ENCODE measurements at places on chromosomes 12 and 14.

GRCh38 chr12:89775063-89775985 is 66.7 kb upstream of the ATP2B1 start:
- no peak for DNase-seq

- no peak for DNase-seq
These were observed 270.6 kb upstream of the TBX3 start for GRCh38 chr12:114954511-114955055.

GRCh38 chr12:113235976-113236375 is 14.7 kb downstream of the TPCN1 start:
- no peak for DNase-seq

GRCh38 chr12:13950502-13950901 is 30.9 kb downstream of the GRIN2B start:
- DNase-seq, result no peak

DNA sequence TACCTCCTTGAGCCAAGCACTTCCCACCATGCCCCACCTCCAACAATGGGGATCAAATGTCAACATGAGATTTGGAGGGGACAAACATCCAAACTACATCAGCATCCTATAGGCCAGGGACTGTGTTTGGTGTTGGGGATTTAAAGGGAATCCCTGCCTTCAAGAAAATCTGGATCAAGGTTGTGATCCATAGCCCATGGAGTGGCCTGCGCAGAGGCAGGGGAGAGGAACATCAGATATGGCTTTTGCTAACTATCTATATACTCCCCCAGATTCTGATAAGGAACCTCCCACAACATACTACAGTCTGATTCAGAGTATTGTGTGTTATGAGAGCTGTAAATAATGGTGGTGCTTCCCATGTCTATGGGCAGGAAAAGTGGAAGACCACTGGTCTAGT is 5.1 kb downstream of the KIF5A start:
- DNase-seq, result no peak

- DNase-seq, result no peak
These were observed 26.6 kb upstream of the TMCC3 start for GRCh38 chr12:94676922-94677321.

- DNase-seq, result no peak
These were observed 3.5 kb downstream of the ALX1 start for GRCh38 chr12:85283560-85283959.

DNA sequence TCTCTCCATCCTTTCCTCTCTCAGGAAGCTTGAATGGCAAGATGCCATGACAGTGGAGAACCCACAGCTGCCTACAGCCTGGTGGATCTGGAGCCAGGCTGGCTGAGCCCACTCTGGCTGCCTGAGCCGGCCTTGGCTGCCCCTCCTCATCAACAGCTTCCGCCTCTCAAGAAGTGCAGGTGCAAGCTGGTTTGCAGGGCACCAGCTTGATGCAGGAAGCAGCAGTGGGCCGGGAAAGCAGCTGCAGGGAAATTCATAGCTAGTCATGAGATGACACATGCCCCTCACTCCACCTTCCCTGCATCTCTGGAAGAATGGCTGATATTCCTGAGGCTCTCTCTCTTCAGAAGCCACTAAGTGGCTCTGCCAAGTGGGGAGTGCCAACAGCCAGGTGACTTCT is 289.1 kb downstream of the RPS29 start:
- DNase-seq, result no peak

- no peak for DNase-seq
These were observed 84.1 kb upstream of the RESF1 start for GRCh38 chr12:31874961-31875608.

DNA sequence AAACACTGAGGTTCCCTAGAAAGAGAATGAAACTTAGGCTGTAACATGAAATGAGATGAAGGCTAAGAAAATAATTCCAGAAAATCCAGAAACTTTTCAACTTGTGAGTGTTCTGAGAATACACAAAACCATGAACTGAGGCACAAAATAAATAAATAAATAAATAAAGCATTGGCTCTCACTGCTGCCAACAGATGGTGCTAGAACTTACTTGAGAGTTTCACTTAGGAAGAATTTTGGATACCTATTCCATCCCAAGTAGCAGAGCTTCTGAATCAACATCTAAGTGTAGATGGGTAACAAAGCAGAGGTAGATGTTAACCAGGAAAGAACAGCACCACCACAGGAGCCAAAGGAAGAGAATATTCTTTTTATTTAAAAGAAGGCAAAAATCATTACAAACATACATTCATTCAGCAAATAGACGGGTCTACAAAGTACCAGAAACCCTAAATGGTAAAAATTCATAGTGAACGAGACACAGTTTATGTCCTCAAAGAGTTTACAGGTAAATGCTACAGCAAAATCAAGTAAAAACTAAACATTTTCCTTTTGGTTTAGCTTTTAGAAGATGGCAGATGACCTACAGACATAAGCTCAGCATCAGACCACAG is 16.7 kb downstream of the EPS8 start:
- no peak for DNase-seq

- no peak for DNase-seq
These were observed 7.3 kb upstream of the TMEM119 start for GRCh38 chr12:108605000-108605689.

- no peak for DNase-seq
These were observed 106.7 kb downstream of the PRMT8 start for GRCh38 chr12:3597526-3598210.

DNA sequence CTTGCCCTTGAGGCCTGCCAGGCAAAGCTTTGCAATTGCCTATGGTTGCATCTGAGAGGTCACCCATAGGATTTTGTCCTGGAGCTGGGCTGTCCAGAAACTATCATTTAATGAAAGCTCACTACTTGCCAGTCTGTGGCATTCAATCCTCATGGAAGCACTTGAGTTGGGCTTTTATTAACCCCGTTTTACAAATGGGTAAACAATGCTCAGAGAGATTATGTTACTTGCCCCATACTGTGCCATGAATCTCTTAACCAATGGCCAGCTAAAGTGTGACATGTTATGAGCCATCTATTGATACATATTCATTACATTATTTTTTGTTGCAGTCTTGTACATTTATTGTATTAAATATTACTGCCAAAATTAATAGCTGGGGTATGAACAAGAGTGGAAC is 35.9 kb downstream of the PDZRN4 start:
- no peak for DNase-seq

DNA sequence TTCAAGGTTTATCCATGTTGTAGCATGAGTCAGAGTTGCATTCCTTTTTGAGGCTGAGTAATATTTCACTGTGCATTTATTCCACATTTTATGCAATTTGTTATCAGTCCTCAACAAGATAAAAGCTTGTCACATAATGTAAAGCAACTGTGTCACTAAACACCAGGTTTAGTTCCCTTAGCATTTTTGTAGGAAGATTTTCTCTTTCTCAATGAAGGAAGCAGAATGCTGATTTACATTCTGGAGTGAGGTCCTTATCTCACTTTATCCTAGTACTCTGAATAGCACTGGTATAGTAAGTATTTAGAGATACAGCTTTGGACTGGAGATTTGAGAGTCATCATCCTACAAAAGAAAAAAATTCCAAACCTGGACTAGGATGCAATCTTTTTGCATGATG is 9.8 kb upstream of the EXD2 start:
- no peak for DNase-seq

DNA sequence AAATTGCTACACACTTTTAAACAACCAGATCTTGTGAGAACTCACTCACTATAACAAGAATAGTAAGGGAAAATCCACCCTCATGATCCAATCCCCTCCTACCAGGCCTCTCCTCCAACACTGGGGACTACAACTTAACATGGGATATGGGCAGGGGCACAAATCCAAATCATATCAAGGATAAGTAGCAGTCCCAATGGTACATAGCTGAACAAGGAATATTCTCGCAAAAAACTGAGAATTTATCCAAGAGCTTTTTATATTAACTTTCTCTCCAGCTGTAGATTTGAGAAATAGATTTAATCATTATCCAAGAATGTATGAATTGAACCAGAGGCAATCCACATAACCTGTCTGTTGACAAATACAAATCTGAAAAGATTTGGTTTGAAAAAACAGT is 185.2 kb downstream of the TMTC3 start:
- DNase-seq, result no peak

GRCh38 chr12:82910246-82910893 is 223.7 kb downstream of the TMTC2 start:
- DNase-seq, result peak; percentile 15

DNA sequence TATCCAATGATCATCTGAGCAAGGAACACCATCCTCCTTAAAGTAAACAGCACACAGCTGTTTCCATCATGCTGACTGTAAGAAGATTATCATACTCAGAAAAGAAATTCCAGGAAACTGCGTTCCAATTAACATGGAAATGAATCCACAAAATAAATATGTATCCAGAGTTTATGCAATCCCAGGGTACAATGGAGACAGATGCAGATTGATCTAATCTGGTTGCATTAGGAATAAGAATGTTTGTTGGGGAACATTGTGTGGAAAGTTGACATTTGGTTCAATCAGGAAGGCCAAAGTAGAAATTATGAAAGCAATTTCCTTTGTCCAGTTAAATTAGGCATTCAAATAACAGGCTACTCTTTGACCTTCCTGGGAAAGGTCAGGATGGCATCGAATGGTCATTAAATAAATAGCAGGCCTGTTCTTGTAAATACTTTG is 236.9 kb upstream of the AMIGO2 start:
- DNase-seq, result no peak

GRCh38 chr12:58725400-58726105 is 194.8 kb downstream of the LRIG3 start:
- no peak for DNase-seq

DNA sequence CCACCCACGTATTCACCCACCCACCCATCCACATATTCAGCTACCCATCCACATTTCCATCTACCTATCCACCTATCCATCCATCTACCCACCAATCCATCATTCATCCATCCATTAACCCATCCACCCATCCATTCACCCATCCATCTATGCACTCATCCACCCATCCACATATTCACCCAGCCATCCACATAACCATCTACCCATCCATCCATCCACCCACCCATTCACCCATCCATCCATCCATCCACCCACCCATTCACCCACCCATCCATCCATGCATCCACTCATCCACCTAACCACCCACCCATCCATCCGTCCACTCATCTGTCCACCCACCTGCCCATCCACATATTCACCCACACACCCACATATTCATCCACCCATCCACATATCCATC is 70.5 kb downstream of the LGMN start:
- no peak for DNase-seq

DNA sequence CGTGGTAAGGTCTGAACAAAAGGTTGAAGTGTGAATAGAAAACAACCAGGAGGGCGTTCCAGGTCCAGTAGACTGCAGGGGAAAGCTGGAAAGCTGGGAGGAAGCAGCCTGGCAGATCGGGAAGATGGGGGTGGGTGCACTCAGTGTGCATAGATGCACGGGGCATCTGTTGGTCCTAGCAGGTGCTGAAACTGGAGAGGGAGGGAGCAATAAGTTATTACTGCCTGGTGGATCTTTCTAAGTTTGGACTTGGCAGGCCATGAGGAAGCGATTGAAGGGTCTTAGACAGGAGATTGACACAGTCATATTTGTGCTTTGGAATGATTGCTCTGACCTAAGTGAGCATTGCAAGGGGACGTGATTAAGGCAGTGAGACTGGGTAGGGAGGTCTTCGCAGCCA is 194.4 kb downstream of the EFCAB11 start:
- DNase-seq, result no peak

GRCh38 chr12:115020091-115020490 is 336.1 kb upstream of the TBX3 start:
- no peak for DNase-seq

- no peak for DNase-seq
These were observed 4.6 kb downstream of the MYF5 start for GRCh38 chr12:80721326-80721725.

- DNase-seq, result peak; percentile 81
These were observed 19.3 kb upstream of the KRT7 start for GRCh38 chr12:52213564-52214420.

DNA sequence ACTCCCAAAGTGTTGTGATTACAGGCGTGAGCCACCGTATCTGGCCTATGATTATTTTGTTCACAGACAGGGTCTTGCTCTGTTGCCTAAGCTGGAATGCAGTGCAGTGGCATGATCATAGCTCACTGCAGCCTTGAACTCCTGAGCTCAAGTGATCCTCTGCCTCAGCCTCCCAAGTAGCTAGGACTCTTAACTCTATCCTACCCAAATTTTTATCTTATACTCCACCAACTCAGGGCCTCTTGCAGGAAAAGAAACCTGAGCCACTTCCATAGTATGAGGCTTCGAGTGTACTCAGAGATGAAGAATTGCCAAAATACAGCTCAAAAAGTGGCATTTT is 828 bp downstream of the MMAB start:
- DNase-seq, result no peak

GRCh38 chr12:30794020-30794419 is 39.3 kb upstream of the CAPRIN2 start:
- DNase-seq, result no peak

GRCh38 chr12:132131229-132131628 is 12.9 kb downstream of the DDX51 start:
- no peak for DNase-seq

GRCh38 chr12:116390401-116391335 is 113.2 kb upstream of the MED13L start:
- DNase-seq, result no peak

DNA sequence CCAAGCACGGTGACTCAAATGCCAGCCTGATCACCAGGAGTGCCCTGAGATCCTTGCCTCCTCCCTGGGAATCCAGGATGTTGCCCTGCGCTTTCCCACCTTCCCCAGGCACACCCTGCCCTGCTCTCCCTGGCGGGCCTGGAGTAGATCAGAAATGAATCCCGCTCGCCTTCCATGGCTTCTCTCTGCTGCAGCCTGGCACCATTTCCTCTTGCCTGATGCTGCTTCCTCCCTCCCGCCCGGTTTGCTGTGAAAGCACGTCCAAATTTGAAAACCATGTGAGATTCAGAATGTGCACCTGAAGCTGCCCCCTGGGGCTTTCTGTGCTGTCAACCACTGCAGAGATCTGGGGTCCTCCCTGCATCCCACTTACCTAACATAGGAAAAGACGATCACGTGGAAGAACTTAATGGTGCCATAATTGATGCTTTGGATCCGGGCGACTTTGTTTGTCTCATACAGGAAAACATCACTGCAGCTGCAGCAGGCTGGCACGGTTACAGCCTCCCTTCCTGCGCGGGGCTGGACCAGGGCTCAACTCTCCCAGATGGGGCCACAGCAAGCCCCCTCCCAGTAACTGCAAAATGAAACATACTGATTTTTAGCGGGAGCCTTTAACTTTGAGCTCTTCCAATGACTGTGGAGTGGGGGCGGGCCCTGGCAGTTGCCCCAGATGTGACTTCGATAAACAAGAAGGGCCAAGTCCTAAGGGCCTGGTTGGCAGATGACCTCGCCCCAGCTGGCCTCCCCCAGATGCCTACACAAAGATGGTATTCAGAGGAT is 24.9 kb upstream of the C12orf76 start:
- peak; percentile 7 for DNase-seq

- peak; percentile 40 for DNase-seq
These were observed 127.4 kb downstream of the KTN1 start for GRCh38 chr14:55707365-55707804.

- DNase-seq, result no peak
These were observed 107.0 kb downstream of the ATXN7L3B start for GRCh38 chr12:74644681-74645080.

GRCh38 chr14:77989441-77989991 is 180.7 kb upstream of the NRXN3 start:
- DNase-seq, result peak; percentile 71

GRCh38 chr12:27462851-27463250 is 16.3 kb downstream of the SMCO2 start:
- no peak for DNase-seq

All from retina (tissue), 1 donor.